ENCODE measurements at places on chromosomes 11 and 22.

DNA sequence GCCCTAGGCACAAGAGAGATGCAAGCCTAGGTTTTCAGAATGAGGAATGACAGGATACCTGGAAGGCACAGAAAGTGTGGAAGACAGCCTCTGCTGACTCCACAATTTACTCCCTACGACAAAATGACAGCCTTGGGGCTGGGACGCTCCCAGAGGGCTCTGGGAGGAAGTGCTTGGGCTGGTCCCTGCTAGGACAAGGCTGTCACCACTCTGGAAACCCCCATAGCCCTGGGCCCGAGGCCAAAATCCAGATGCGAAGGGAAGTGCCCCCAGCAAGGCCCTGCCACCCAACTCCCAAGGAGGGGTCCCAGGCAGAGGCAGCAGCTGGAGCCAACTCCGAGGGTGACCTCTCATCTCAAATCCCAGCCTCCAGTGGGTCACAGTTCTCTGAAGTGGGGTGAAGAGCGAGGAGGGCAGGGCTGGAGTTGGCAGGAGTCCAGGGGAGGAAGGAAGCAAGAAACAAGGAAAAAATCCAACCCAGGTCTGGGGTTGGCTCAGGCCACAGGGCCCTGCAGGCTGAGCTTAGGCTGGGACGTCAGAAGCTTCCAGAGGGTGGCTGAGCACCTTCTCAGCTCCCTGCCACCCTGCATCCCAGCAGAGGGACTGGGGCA lies 6.3 kb upstream of the CDC42EP2 start:
- no peak for DNase-seq

GRCh38 chr11:18294862-18295261 lies 27.1 kb downstream of the HPS5 start:
- no peak for DNase-seq

DNA sequence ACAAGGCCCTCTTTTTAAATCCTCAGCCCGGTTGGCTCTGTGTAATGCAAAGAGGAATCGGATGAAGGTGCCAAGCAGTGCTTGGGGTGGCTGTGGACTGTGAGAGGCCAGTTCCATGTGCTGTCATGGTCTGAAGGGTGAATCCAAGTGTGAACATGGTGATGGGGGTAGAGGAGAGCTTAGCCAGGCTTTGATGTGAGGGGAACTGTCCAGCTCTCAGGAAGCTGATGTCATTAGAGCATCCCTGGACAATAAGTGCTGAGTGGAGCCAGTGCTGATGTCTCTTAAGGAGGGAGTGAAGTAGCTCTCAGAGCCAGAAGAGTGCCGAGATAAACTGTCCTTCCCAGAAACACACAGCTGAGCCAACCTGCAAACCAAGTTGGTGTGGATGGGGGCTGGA lies 53.6 kb downstream of the NAV2 start:
- no peak for DNase-seq

GRCh38 chr22:37535159-37535558 lies 15.9 kb upstream of the CARD10 start:
- DNase-seq = no peak

GRCh38 chr11:69280451-69280850 lies 13.5 kb upstream of the MYEOV start:
- no peak for DNase-seq

GRCh38 chr22:36753120-36753802 lies 22.7 kb downstream of the IFT27 start:
- no peak for DNase-seq

All from CD8-positive, alpha-beta memory T cell (primary cell).